ENCODE measurements at places on chromosomes 5 and 9.

DNA sequence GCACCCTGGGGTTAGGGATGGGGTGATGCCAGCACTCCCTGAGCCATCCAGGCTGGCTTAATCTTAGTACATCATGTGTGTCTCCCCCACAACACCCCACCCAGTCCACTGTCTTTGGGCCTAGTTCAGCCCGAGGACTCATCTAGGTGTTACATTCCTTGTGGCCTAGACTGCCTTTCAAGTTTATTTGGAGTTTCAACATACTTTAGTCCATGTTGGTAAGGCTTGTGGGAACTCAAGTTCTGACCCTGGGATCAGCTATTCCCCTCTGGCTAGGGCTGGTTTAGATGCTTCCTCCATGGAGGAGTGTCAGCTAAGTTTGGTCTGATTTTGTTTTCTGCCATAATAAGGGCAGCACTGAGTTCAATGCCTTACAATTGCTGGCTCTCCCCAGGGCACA, 302.4 kb downstream of the SMARCA2 start:
- DNase-seq: no peak

GRCh38 chr5:16577677-16578076, 39.1 kb downstream of the RETREG1 start:
- no peak for DNase-seq

DNA sequence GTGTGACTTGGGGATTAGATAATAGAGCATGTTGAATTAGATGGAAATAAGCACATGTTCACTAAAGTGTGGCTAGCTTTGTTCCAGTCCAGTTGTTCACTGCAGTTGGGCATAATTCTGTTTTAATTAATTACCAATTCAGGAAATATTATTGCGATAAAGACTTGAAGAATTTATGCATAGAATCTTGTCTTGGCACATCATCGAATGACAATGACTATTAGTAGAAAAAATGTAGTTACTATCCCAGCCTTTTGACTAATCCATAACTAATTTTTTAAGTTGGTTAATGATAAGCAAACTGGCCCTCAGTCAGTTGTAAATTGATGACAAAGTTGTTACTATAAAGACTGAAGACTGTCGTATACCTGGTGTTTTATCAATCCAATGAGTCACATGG, 10.5 kb downstream of the LNPEP start:
- DNase-seq: no peak

DNA sequence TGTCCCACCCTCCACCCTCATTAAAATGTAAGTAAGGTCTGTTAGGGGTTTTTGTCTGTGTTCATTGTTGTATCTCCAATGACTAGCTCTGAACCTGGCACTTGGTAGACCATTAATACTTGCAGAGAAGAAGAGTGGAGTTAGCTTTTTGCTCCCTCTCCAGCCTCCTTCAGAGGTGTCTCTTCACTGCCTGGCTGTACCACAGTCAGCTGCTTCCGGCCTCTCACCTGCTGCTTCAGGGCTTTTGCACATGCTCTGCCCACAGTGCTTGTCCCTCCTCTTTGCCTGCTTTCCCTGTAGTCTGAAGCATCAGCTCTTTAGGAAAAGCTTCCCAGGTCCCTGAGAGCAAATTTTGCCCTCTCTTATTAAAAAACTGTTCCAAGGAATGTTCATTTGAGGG, 83.6 kb downstream of the SNX24 start:
- DNase-seq: no peak

- DNase-seq: no peak
These were observed 73.7 kb downstream of the SHB start for GRCh38 chr9:37995348-37995737.

DNA sequence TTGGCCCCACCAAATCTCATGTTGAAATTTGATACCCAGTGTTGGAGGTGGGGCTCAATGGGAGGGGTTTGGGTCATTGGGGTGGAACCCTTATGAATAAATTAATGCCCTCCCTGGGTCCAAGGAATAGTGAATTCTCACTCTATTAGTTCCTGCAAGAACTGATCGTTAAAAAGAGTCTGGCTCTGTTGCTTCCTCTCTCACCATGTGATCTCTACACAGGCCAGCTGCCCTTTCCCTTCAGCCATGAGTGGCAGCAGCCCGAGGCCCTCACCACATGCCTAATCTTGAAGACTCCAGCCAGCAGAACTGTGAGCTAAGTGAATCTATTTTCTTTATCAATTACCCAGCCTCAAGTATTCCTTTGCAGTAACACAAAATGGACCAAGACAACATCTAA, 106.0 kb downstream of the CAAP1 start:
- no peak for DNase-seq

DNA sequence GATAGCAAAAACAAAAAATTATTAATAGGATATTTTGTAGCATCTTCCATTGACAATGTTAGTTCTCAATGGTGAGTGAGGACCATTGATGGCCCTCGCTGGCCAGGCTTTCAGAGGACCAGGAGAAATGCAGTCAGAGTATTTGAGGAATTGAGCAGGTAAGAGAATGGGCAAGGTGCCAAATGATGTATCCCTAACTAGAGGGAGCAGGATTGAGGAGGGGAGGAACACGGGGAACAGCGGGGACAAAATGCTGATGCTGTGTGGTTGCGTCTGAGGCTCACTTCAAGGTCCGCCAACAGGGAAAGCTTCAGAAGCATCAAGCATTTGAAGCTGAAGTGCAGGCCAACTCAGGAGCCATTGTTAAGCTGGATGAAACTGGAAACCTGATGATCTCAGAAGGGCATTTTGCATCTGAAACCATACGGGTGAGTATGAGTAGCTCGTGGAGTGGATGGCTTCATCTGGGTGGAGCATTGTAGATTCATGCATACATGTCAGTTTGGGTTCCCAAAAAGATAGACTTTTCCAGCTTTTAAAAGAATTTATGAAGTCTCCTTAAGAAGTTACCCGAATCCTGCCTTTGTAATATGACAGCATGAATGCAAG, 16.2 kb downstream of the SPTAN1 start:
- DNase-seq: no peak

DNA sequence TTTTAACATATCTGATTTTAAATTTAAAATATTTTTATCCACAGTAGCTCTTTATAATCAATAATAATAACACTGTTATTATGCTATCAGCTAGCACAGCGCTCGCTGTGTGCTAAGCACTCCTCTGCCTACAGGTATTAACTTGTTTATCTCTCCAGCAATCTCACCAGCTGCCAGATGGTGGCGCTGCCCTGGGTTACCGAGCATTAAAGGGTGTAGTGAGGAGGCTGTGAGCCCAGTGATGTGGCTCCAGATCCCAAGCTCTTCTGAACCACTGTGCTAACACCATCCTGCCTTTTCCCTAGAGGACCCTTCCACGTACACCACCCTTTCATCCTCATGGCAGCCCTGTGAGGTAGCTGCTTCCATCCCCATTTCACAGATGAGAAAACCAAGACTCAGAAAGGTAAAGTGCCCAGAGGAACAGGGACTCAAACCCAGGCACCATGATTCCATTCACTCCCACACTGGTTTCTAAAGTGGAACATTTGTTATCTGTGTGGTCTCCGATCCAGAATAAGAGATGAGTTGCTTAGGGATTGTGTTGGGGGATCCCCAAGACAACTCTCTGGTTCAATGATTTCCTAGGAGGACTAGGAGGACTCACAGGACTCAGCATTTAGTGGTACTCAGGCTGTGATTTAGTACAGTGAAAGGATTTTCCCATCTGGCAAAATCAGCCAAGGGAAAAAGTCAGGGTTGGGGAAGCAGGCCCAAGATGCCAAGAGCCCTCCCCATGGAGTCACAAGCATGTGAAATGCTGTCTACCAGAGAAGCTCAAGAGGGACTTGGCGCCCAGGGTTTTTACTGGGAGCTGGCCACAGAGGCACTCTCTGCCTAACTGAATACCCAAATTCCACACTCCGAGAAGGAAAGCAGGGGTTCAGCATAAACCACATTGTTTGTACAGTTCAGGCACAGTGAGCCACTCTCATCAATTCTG, 7.0 kb downstream of the IGFBPL1 start:
- DNase-seq: no peak

DNA sequence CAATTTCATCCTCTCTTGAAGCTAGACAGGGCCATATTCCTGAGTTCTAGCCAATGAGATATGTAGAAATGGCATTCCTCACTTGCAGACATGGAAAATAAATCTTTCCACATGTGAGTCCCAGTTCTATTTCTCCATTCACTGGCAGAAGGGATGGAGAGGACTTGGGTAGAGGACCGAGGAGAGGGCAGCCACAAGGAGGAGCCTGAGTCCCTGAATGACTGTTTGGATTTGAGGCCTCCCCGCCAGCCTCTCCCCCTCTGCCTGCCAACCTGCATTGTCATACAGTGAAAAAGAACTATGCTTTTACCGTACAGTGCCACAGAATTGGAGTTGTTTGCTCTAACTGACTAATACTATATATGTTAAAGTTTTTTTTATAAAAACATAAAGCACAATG, 583.0 kb upstream of the WWC1 start:
- DNase-seq: no peak

GRCh38 chr5:168747987-168748777, 169.0 kb upstream of the PANK3 start:
- DNase-seq: no peak

DNA sequence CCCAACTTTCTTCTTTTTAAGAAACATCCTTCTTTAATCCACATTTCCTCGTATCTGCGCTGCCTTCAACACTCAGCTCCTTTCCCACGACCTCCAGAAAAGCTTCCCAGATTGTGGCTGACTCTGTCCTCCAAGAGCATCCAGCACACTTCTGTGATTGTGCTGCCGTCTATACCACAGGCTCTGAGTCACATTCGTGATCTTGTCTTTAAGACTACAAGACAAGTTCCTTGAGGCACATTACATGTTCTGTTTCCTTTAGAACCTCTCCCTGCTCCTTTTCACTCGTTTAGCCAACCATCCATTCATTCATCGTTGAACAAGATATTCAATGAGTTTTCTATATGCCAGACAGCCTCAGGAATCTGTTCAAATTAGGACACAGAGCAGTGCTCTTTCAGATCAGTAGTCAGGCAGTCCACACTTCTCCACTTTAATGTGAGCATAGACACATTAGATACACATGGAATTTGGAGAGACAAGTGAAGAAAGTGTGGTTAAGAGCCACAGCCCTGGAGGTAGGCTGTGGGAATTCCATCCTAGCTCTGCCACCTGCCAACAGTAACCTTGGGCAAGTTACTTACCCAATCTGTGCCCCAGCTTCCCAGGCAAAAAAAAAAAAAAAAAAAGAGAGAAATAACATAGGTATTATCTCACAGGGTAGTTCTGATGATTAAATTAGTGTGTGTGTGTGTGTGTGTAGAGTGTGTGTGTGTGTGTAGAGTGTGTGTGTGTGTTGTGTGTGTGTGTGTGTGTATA, 18.9 kb downstream of the WHRN start:
- DNase-seq: no peak

- DNase-seq: no peak
These were observed 652.0 kb downstream of the MTRR start for GRCh38 chr5:8520917-8521316.

DNA sequence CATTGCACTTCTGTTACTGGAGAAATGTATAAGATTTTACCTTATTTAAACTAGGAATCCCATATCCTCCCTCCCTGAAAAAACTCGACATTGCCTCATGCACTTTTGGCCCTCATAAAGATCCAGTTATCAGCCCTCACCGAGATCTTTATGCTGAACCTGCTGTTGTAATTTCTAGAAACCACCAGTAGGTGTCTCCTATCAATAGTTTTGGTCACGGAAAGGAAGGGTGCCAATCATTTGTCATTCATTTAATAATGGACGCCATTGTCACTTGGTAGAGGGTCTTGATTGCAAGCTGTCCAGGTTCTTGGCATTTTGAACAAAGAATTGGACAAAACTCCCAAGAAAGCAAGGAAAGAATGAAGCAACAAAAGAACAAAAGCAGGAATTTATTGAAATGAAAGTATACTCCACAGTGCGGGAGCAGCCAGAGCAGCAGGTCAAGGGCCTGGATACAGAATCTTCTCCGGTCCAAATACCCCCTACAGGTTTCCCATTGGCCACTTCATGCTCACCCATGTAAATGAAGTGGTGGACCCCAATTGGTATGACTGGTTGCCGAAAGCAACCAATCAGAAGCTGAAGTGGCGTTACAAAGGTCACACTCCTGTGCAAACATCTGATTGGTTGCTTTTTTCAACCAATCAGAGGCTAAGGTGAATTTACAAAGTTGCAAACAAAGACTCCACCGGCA, 524.3 kb downstream of the PSAT1 start:
- DNase-seq: no peak

DNA sequence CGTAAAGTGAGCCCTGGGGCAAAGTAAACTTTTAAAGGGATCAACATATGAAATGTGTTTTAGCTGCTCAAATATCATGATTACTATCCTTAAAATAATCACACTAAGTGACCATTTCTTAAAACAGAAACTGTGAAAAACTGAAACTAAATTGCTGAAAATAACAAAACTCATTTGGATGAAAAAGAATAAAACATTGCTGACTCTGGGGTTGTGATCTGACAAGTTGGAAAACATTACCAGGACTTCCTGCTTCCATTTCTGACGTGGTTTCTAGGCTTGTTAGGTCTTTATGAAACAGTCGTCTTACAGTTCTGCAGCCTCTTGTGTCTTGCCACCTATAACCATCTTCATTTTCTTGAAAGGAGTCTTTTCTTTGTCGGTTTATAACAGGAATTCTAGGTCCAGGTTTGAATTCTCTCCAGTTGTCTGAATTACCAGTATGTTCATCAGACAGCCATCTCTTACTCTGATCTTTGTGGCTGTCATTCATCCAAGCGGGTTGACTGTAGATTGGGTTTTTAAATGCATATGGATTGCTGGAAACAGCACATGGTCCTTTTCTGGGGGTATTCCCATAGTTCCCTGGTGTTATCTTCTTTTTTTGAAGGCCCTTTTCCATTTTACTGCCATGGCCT, 1.7 kb downstream of the TUT7 start:
- DNase-seq: no peak

DNA sequence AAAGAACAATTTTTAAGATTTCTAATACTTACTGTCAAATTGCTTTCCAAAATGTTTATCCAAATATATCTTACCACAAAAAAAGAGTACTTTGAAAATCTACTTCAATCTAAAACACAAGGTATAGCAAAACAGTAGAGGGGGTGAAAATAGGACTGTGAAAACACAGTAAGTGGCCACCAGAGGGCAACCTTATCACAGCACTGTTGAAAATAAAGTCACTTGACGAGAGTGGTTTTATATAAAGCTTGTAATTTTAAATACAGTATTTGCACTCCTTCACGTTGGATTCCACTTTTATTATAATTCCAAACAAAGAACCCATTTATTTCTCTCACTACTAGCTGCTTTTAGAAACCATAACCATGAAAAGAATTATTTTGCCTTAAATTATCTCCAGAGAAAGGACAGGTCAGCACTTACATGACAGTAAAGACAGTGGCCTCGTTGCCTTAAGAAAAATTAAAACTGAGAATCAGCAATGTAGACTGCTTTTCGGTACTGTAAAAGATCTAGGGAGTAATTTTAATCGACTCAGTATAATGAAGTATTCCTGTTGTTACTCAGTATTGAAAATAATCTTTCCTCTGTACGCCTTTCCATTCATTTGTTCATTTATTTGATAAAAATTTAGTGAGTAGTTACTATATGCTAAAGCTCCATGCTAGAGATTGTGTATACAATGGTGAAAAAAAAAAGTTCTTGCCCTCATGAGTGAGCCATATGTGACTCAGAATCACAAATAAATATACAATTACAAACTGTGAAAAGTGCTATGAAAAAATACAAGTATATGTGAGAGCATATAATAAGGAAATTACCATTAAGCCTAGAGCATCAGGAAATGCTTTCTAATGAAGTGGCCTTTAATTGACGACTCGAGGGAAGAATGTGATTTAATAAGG, 40.0 kb upstream of the CDK5RAP2 start:
- peak; percentile 22 for DNase-seq

- DNase-seq: no peak
These were observed 70.8 kb downstream of the FAT2 start for GRCh38 chr5:151520294-151520693.

GRCh38 chr5:2677689-2678088, 73.8 kb downstream of the IRX2 start:
- no peak for DNase-seq
